ENCODE measurements at places on chromosomes 11 and 22.

DNA sequence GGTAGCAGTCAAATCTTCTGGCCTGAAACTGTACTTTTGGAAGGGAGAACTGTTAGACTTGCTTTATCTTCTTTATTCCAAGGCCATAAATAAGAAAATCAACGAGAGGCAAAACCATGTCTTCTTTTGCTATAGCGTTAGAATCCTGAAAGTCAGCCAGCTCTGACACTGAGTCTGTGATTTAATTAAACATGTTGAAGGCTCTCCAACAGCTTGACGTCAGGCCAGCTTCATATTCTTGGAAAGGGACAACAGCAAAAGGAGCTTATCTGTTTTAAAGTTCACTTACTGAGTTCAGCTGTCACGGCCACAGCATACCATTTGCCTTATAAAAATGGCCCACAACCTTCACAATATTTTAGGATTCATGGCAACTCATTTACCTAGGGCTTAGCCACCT, 131.0 kb upstream of the LDLRAD3 start:
- no peak for DNase-seq

DNA sequence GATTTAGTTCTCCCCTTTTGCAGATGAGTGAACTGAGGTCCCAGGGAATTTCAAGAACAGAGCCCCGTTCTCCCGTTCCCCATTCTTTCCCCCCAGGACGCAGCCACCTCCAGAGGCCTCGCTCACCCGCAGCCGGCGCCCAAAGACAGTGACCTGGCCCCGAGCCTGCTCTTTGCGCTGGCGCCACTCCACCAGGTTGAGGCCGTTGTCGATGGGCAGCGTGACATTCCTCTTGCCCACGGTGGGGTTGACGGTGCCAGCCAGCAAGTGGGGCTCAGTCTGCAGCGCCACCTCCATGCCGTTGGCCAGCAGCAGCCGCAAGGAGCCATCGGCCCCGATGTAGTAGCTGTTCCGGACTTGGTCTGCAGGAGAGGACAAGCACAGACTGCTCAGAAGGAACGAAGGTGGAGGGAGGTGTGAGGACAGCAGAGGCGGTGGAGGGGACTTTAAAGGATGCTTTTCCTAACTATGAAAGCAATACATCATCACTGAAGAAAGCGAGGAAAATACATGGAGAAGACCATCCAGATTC, 101.4 kb upstream of the NARS2 start:
- no peak for DNase-seq

DNA sequence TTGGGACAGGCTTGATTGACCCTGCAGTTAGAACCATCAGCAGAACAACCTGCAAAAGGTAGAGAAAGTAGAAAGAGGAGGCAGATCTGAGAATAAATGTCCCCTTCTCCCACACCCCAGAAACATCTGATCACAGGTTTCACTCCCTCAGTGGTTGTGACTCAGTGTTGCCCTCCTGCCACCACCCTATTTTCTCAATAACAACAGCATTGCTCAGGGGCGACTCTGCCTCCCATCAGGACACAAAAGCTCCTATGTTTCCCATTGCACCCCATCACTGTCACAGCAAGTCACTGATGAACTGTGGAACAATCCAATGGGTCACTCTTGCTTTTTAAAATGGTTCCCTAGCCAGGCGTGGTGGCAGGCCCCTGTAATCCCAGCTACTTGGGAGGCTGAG, 110.2 kb downstream of the RASSF10 start:
- no peak for DNase-seq

DNA sequence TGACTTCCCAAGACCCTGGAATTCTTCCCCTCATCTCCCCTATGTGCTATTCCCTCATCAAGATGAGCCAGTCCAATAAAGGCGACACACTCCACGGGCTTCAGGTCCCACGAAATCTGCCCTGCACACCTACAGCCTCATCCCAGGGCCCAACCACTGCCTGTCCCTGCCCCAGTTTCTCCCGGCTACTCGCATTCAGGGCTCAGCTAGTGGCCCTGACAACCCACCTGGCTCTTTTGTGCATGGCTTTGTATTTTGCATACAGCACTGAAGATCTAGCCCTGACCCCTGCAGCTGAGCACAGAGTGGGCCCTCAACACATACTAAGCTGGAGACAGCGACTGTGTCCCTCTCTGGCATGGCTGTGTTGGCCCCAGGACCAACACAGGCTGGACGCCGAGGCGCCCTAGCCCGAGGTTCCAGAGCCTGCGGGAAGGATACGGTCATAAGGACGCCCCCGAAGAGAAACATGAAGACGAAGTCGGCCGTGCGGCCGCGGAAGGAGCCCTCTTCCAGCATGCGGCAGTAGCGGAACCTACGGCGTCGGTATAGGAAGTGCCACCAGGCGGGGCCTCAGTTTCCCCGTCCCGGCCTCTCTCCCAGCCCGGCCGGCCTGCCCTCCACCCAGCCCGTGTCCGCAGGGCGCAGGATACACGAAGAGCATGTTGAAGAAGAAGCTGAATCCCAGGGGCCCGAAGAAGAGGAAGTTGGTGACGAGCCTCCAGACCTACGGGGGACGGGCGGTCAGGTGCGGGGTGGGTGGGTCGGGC, 710 bp downstream of the DERL3 start:
- DNase-seq: no peak

GRCh38 chr11:9230296-9230695, 34.9 kb downstream of the DENND5A start:
- no peak for DNase-seq

GRCh38 chr11:125165843-125166763, 1.6 kb downstream of the PKNOX2 start:
- DNase-seq: no peak

DNA sequence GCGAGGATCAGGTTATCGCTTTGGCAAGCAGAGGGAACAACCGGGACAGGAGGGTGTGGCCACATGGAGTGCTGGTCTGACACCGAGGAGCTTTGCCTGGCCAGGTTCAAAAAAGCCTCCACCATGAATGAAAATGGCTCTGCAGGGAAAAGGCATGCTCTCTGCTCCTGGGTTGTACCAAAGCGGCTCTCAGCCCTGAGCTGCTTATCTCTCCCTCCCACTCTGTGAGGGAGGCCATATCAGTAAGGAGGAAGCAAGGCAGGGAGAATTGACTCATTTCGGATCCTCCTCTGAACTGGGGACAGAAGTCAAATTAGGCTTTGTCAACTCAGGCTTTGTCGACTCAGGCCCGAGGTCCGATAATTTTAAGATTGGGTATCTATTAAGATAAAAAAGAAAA, 82.9 kb upstream of the CRTAM start:
- no peak for DNase-seq

DNA sequence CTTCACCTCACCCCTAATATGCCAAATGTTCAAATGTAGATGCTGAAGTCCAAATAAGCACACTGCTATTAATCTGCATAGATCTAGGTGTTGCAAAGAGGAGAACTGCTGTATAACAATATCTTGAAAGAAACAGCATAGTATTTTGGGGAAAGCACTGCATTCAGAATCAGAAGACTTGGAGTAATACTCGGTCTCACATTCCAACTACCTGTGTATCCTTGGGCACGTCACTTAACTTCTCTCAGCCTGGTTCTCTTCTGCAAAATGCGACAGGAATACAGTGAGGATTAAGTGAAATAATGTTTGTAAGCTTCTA, 332 bp upstream of the HMGXB4 start:
- DNase-seq: no peak

- no peak for DNase-seq
Observed at GRCh38 chr11:6615882-6616585, 3.2 kb downstream of the TPP1 start.

All from HS-27A (cell line).